H7 (cell line): ENCODE measurements at places on chromosomes 2 and 18. TPM values are rescaled to one million over a fixed set of nuclear protein-coding genes. Genes with fewer than 3 reads are reported as not detected.
A peak's percentile ranks its signal among the peaks of the same experiment; 100 is the strongest.

EVX2 gene
- not detected in 2 replicates for total RNA-seq

YES1 gene
- total RNA-seq: 69.4 and 101 TPM in 2 replicates

POU3F3 gene
- not detected in 2 replicates for total RNA-seq

SNRNP27 gene
- 41.9 and 50.4 TPM in 2 replicates for total RNA-seq

FAM237A gene
- total RNA-seq: not detected in 2 replicates

VIL1 gene
- total RNA-seq: 0.07 and 3.0 TPM in 2 replicates

UGT1A8 gene
- 0.22 TPM in 1 of 2 replicates, not detected in the other for total RNA-seq

GRCh38 chr2:10892796-10893350 lies 18.9 kb upstream of the KCNF1 start:
- no peak for DNase-seq

- no peak for DNase-seq
Measured at GRCh38 chr2:198077477-198077876, 273.1 kb downstream of the PLCL1 start.

GRCh38 chr2:137435162-137435561 lies 529.1 kb upstream of the HNMT start:
- no peak for DNase-seq

DNA sequence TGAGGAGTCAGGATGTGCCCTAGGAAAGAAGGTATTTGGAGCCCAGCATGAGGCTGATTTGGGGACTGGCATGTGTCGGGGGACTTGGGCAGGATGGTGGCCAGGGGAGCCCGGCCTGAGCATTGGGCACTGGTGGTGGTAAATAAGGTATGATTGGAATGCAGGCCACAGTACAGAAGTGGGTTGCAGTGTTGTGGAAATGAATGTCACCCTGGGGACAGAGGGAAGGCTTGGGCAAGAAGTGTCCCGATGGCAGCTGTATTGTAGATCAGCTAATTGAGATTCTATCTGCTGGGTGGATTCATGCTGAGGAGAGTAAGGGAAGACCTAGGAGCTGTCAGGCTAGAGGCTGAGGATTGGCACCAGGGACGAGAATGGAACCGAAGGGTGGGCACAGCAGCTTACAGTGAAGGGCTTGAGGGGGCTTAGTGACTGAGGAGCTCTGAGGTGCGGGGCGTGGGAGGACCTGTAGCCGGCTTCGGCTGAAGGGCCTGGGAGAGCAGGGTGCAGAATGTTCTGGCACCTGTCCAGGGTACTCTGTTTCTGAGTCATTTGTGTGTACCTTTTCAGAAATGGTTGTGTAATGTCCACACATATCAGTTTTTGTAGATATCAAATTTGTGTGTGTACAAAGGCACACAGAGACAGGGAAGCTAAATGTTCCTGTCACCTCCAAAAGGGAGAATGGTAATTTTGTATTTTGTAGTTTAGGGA lies 170.2 kb downstream of the PRKCE start:
- no peak for DNase-seq

GRCh38 chr2:100142393-100142792 lies at the start of gene AFF3:
AFF3 (minus strand) TSS chr2:100142590; CDS start chr2:100104454, 38,136 bp downstream.
- DNase-seq: no peak

GRCh38 chr2:68832233-68832869 lies 38.8 kb downstream of the BMP10 start:
- no peak for DNase-seq

DNA sequence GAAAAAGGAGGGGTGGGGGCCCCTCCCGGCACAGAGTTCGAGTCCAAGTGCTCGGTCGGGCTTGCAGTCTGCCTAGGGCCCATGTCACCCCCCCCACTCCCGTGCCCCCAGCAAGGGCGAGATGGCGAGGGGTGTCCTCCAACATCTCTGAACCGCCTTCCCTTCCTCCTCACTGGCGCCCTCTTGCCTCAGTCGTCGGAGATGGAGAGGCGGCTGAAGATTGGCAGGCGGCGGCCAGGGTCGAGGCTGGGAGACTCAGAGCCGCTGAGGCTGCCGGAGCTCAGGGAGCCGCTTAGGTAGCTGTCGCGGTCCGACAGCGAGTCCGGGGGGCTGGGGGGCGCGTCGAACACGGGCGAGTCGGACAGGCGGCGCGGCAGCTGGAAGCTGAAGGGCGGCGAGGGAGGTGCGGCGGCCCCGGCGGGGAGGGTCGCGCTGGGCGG lies 2.3 kb downstream of the ZFP36L2 start:
- peak; percentile 84 for DNase-seq

DNA sequence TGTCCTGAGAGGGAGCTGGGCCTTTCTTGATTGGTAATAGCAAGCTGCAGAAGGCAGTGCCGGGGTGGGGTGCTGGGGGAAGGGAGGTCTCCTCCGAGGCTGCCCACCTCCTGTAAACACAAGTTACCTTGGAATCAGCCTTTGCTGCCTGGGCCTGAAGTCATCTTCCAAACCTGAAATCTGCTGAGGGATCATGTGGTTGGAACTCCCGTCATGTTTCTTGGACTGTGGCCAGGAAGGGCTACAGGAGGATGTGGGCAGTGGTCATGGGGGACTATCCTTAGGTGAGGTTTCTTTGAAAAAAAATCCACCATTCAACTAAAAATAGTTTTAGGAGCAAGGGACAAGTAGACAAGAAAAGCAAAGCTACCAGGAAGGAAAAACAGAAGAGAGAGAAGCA lies 74.2 kb downstream of the CDK15 start:
- no peak for DNase-seq

DNA sequence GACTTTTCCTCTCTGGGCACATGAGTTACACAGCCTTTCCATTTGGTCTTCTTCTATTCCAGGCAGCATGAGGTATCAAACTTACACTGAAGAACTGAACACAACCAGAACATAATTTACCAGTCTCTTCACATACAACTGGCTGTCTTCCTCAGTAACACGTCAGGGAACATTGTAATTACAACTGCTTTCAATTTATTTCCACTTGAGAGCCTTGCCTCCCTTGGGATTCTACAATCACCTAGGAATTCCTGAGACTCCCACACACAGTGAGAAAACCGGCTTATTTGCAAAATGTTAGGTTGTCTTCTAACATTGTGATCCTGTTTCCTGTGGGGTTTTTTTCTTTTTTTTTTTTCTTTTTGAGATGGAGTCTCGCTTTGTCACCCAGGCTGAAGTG lies 149.9 kb downstream of the TMX3 start:
- no peak for DNase-seq

GRCh38 chr18:29285471-29285870 lies 1108.5 kb upstream of the CDH2 start:
- no peak for DNase-seq

GRCh38 chr2:16093639-16094529 lies 153.5 kb downstream of the MYCN start:
- DNase-seq: no peak

DNA sequence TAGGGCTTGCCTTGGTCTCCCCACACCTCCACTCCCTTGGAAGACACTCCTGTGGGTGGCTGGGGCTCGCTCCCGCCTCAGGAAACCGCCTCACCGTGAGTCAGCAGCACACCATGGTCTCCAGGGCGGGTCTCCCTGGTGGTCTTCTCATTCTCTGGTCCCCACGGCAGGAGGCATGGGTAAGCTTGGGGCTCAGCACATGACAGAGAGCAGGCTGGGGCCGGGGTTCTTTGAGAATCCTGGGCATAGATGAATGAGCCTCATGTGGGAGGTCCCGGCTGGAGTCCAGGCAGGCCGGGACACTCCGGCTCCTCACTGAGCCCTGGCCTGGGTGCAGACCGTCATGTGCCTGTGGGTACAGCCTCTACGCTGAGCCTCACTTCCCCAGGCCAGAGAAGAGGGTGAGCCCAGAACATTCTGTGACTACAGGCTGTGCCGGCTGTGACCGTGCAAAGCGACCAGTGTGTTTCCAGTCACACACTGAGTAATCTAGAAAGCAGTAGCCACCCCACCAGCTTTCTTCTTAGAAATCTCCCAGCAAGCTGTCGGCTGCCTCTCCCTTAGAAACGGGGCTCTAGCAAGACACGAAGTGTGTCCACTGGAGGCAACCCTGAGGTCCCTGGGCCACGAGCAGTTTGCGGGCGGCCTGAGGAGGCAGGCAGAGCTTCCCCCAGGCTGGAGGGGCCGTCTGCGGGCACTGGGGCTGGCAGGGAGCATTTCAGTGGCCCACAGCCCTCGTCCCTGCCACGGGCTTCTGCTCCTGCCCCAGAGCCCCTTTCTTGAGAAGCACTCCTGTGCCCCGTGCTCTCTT lies 93.1 kb downstream of the RHOB start:
- DNase-seq: no peak

GRCh38 chr2:218000136-218000535 lies 2.7 kb downstream of the TNS1 start:
- DNase-seq: no peak

DNA sequence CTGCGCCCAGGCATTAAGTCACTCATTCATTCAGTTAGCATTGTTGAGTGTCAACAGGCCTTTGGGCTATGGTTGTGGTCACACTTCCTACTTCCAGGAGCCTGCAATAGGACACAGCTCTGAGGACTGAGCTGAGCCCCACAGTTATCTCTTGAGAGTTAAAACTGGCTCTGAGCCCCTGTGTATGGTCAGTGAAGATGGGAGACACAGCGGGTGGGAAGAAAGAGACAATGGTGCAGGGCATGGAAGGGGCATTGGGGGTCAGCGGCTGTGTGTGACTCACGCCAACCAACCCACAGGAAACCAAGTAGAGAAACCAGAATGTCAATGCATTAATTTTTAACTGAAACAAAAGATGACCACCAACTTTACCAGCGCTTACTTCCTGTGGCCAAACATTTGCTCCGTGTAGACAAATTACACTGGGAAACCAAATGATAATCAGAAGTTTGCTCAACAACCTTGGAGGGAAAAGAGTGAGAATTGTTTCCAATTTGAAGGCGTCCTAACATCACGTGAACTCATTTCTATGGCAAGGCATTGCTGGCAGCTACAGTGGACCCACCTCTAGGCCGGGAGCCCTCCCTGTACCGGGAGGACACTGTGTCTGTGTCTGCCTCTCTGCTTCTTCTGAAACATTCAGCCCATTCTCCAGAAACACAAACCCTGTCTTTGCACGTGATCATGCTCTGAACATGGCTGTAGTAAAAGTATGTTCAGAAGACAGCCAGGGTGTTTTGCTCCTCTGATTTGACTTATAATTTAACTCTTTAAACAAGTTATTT lies 212.0 kb upstream of the ID2 start:
- DNase-seq: no peak

GRCh38 chr2:166180951-166181812 lies 53.4 kb upstream of the SCN1A start:
- peak; percentile 46 for DNase-seq

DNA sequence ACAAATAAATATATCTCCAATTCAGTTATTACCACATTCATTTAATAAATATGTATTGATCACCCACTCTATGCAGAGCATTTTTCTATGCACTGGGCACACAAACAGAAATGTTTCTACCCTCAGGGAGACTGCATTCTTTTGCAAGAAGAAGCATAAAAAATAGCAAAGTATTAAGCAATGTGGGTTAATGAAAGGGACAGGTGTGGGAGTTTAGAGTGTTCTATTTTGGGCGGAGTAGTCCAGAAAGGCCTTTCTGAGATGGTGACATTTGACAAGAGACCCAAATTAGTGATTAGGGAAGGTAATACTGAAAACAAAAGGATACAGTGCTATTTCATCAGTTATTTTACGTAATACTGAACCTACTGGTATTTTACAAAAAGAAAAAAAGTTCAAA lies 394.3 kb upstream of the CHST9 start:
- no peak for DNase-seq

- no peak for DNase-seq
Measured at GRCh38 chr2:74945788-74946331, 12.6 kb upstream of the POLE4 start.

- no peak for DNase-seq
Measured at GRCh38 chr2:181036848-181037603, 56.6 kb downstream of the UBE2E3 start.

DNA sequence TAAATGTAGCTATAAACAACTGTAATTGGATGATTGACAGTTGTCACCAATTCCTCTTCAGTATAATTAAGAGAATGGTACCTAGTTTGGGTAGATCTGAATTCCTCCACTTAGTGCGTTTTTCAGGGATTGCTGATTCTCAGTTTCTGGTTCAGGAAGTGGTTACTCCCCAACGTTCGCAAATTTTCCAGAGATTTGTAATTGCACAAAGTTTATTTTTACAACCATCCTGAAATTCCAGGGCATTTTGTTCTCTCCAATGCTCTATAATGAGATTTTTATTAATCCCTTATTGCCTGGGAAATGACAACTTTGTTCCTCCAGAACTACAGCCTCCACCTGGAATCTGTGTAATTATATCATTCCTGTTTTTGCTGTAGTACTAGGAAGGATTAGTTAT lies 710.6 kb upstream of the ZEB2 start:
- DNase-seq: no peak

DNA sequence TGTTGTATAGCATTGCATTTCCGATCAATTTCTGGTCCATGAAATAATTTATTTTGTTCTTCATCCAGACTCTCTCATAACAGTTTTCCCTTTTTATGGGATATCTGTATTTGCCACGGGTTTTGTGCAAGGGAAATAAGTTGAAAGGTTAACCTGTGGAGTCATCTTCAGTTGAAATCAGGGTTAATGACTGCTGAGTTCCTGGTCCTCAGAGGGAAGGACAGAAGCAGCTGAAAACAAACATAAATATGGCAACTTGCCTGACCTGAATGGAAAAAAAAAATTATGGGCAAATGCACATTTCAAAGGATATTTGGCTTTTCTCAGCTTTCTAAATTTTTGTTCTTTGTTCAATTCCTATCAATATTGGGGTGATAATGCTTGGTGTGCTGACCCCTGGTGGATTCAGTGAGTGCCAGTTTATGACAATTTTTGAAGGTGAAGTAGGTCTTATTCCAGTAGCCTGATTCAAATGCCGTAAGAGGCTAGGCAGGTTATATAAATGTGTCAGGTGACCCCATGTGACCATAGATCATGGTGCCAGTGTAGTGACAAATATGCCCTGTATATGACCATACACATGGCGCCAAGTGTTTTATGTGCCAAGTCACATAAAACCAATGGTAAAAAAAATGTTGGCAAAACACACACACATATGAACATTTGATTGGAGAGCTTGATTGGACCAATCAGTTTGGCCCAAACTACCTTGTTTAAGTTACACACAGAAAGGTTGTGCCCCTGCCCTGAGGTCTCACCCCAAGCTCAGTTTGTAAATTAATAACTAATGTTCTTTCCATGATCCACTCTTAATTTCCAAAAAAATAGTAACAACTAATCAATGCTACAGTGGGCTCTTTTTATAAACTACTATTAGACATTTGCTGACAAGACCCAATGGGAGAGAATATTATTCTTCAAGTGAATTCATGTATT lies 47.6 kb upstream of the FAM124B start:
- peak; percentile 37 for DNase-seq

DNA sequence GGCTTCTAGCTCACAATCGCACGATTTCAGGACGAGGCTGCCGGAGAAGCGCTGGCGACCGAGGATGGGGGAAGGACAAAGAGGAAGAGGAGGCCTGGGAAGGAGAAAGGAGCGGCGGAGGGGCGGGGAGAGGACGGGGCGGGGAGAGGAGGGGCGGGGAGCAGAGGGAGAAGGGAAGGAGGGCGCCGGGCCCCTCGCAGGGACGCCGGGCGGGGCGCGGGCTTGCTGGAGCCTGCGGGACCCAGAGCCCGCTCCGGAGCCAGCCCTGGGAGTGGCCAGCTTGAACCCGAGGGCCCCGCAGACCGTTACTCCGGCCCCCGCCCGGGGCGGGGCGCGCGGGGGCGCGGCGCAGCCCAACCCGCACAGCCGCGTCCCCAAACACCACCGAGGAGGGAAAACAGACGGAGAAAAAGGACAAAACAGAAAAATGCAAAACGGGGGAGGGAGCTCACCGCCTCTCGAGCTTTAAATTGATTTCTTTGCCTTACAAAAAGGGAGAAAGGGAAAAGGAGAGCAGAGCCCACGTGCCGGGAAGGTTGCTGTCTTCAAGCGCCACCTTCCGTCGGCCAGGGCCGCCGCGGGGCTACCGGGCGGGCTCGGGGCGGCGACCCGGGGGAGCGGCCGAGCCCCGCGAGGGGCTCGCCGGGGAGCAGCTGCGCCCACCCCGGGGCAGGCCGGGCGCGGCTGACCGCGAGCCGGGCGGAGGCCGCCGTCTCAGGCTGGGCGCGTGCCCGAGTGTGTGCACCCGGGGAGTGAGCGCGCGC lies 781 bp upstream of the SOX11 start:
- DNase-seq: peak; percentile 92
